Glutamatergic neuron (in vitro differentiated cells): ENCODE measurements at places on chromosomes 7 and 10. TPM values are rescaled to one million over a fixed set of nuclear protein-coding genes. Genes with fewer than 3 reads are reported as not detected.

The HMX2 gene
- not detected for total RNA-seq

The HTR5A gene
- total RNA-seq = 0.20 TPM

- DNase-seq = no peak
Measured at GRCh38 chr10:70295926-70296325, 12.1 kb upstream of the NPFFR1 start.

DNA sequence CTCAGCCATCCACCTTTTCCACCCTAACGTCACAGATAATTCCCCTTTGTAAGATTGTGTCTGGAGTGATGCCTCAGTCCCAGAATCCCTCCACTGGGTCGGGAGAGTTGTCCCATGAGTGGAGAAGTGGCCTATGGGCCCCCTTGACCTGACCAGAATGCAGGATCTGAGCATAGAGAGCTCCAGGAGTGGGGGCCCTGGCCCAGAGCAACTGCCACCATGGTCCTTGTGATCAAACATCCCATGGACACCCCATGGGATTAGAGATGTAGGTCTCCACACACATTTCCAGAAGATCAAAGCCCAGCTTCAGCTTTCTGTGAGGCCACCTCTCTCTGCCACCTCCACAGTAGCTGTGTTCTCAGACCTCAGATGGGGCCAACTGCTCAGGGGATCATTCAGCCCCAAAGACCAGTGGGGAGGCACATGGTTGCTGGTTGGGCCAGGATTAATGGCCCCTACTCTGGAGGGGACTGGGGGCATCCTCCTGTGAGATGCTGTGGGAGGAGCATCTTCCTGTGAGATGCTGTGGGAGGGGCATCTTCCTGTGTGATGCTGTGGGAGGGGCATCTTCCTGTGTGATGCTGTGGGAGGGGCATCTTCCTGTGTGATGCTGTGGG lies 28.5 kb upstream of the DPYSL4 start:
- DNase-seq = no peak

DNA sequence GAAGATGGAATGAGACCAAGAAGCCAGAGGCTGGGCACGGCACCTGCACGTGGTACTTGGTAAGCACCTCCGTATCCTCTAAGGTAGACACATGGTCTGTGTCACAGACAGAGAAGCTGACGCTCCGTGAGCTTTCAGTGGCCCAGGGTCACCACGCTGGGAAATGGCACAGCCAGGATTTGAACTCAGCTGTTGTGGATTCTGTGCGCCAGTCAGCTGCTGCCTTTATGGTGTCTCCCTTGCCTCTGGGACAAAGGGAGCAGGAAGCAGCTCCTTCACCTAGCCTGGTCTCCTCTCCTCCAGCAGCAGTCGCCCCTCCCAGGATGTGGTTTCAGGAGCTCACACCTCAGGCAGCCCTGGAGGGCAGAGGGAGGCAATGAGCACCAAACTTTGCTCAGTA lies 110.8 kb downstream of the ARHGAP22 start:
- DNase-seq = no peak

- no peak for DNase-seq
Measured at GRCh38 chr10:29652192-29652591, 17.4 kb upstream of the SVIL start.

- DNase-seq = peak; percentile 41
Measured at GRCh38 chr7:87448388-87448787, 27.1 kb downstream of the ABCB4 start.

GRCh38 chr7:110043519-110043918 lies 1047.4 kb upstream of the LRRN3 start:
- no peak for DNase-seq

GRCh38 chr7:156816943-156817572 lies 75.9 kb downstream of the LMBR1 start:
- DNase-seq = no peak

GRCh38 chr7:954330-955238 lies at the start of gene ADAP1:
Gene ADAP1 (minus strand): TSS chr7:954680. CDS start chr7:954477, 203 bp downstream.
- DNase-seq = peak; percentile 75

DNA sequence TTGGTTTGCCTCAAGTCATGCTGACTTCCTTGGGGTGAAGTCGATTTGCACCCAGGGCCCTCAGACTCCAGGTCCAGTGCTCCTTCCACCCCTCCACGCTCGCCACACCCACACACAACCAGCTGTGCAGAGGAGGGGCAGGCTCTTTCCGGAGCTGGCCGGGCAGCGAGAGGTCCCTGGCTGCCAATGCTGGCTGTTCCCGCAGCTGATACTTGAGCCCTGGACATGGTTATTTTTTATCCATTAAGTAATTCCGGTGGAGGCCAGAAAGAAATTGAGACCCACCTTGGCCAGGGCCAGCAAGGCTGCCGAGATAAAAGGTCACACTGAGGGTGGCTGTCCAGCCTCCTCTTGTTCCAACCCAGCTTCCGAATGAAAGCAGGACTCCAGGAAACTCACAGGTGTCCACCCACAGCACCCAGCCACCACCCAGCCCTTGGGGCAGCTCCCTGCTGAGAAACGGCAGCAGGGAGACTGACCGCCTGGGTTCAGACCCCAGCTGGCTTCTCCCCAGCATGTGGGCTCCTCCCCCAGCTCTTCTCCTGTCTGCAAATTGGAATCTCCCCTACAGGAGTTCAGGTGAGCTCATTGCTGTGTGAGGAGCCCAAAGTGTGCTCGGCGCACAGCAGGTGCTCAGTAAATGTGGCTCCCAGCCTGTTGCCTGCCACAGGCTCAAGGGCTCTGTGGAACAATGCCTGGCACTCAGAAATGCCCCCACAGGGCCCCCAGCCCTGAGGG lies 77.8 kb downstream of the PDGFA start:
- DNase-seq = no peak

DNA sequence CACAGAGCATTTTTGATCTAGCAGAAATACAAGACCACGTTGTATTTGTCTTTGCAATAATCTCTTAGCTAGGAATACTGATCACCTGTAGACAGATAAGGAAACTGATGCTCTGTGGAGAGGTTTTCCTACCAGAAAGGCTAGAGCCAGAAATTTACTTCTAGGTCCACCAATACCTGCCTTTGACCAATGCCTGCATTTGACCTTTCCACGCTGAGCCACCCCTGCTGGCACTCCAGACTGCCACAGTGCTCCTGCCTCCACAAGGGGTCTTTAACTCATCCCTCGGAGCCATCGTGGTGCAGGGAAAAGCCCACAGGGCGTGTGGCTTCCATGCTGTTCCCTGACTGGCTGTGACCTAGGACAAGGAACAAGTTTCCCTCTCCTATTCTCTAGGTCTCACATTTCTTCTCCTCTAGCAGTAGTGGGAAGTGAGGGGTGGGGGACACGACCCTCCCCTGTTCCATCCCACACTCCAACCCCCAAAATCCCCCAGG lies 1.5 kb upstream of the ELN start:
- no peak for DNase-seq

DNA sequence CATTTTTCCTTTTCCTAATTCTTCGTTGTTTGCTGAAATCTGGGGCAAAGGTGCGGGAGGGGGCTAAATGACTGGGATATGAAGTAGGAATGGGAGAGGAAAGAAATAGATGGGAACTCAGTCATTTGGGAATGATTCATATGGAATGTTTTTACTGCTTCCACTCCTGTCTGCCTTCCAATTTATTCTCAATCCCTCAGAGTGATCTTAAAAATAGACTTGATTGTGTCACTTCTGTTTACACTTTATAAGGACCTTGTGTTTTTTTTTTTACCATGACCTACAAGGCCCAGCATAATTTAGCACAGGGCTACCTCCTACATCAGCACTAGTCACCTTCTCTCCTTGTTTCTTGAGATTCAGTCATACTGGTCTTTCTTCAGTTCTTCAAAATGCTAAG lies 97.9 kb downstream of the PTEN start:
- no peak for DNase-seq
